Stimulated activated CD4-positive, alpha-beta T cell treated with anti-CD3 and anti-CD28 coated beads, Interleukin-1b, Interleukin-23, amount 100 ng/mL, for 1 hour (primary cell): ENCODE measurements at places on chromosomes 12 and 14.

- DNase-seq, result no peak
Observed at GRCh38 chr12:44078273-44078672, 242.4 kb downstream of the TMEM117 start.

- no peak for DNase-seq
Observed at GRCh38 chr12:69633061-69633460, 22.4 kb upstream of the LRRC10 start.

DNA sequence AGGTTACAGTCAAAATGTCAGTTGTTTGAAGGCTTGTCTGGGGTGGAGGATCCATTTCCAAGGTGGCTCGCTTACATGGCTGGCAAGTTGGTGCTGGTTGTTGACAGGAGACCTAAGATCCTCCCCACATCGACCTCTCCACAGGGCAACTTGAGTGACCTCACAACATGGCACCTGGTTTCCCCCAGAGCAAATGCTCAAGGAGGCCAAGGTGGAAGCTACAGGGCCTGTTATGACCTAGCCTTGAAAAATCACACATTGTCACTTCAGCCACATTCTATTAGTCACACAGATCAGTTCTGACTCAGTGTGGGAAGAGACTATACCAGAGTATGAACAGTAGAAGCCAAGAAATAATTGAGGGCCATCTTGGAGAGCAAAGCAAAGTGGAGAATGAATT is 11.3 kb upstream of the GNG2 start:
- DNase-seq, result no peak

DNA sequence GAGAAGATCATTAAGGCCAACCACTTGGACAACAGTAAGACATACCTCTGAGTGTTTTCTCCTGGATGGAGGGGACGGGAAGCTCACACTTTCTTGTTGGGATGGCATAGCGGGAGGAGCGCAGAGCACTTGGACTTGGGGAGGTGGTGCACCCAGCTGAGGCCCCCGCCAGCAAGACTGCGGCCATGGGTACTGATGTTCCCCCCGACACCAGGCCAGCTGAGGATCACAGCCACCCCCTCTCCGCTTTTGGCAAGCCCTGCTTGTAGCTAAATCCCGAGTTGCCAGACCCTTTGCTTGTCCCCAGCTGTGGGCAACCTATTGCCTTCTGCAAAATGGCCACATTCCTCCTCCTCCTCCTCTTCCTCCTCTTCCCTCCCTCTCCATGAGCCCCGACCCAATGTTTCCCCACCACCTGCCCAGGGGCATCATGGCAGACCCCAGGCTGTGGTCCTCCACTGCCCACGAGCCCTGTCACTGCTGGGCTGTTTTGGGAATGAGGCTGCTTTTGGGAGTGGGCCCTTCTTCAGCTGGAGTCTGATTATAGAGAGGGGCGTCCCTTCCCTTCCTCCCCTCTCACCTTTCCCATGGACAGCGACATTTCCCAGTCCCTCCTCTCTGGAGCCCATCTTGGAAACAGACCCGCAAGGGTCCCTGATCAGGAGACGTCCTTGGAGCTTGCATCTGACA is 62.8 kb downstream of the PRMT8 start:
- no peak for DNase-seq

GRCh38 chr12:110373025-110373424 is 30.5 kb downstream of the ANAPC7 start:
- DNase-seq, result no peak

- DNase-seq, result no peak
Observed at GRCh38 chr14:61025251-61026223, 44.5 kb downstream of the SLC38A6 start.

- DNase-seq, result no peak
Observed at GRCh38 chr12:64171715-64172114, 50.4 kb downstream of the KICS2 start.

DNA sequence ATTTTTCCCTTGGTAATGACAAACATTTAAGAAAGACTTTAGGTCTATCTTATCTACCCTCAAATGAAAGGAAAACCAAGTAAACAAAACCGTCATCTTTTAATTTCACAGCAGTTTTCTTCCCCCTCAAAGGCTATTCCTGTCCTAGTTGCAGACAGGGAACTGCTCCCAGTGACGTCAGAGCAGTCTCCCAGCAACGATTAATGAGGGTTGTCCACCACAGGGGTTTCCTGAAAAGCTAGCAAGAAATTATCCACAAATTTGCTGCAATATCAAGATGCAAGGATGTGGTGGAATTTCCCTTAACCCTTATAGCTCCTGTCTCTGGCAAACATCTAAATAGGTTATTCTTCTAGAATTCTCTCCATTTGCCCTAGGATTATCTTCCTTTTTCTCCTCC is 89.1 kb upstream of the STAC3 start:
- DNase-seq, result no peak

GRCh38 chr14:49014476-49014875 is 571.7 kb downstream of the RPS29 start:
- DNase-seq, result no peak

DNA sequence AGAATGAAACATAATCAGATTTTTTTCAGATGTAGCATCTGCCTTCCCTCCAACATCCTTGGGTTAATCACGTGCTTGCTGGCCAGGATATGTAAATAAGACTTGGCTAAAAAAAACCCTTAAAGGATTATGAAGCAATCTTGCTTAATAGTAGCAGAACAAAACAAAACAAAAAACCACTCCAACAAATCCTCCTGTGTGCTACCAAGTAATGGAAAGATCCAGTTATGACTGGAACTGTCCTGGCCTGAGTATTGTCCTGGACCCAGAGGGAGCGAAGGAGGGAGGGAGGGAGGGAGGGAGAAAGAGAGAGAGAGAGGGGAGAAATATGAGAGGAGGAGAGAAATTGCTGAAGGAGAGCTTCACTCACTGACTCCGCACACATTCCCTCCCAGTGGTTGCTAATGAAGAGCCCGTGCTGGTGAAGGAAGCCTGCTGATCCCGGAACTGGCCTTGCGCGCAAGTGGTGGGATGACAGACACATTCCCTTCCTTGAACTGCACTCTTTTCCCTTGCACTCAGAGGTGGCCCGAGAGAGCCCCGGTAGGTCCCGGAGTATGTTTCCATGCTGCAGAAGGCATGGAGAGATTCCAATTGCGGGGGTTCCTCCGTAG is 57.2 kb downstream of the HMGA2 start:
- no peak for DNase-seq

GRCh38 chr14:52299692-52300278 is 14.3 kb upstream of the PTGER2 start:
- DNase-seq, result no peak

DNA sequence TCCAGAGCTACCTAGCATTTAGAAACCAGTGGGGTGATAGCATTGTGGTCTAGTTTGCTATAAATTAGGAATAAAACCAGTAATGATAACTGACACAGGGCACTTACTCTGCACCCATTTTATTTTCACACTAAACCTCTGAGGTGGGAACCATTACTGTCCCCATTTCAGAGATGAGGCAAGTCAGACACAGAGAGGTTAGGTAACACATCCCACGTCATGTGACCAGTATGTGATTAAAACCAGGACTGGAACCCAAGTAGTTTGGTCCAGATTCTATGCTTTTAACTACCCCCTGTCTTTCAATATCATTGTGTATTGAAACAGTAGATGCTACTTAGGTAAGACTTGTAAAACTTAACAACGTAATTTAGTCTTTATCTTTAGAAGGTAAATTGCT is 110.2 kb downstream of the PLXNC1 start:
- no peak for DNase-seq
